ENCODE measurements at places on chromosomes 3 and 15.

DNA sequence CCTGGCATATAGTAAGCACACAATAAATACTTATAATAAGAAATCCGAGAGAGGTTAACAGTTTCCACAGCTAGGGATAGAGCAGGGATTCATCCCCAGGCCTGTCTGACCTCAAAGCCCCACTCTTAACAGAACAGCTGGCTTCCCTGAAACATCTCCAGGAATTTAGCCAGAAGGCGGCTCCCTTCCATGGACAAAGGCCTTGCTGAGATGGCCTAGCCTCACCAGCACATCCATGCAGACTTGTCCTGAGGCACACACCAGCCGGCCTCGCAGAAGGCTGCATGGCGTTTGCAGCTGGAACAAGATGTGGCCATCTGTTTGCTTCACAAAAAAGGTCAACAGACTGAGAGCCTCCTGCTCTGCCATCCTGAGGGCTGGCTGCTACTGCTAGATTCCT lies 245.4 kb downstream of the SLCO3A1 start:
- DNase-seq = no peak

GRCh38 chr15:40793216-40793989 lies 13.5 kb upstream of the ZFYVE19 start:
- peak; percentile 76 for DNase-seq

DNA sequence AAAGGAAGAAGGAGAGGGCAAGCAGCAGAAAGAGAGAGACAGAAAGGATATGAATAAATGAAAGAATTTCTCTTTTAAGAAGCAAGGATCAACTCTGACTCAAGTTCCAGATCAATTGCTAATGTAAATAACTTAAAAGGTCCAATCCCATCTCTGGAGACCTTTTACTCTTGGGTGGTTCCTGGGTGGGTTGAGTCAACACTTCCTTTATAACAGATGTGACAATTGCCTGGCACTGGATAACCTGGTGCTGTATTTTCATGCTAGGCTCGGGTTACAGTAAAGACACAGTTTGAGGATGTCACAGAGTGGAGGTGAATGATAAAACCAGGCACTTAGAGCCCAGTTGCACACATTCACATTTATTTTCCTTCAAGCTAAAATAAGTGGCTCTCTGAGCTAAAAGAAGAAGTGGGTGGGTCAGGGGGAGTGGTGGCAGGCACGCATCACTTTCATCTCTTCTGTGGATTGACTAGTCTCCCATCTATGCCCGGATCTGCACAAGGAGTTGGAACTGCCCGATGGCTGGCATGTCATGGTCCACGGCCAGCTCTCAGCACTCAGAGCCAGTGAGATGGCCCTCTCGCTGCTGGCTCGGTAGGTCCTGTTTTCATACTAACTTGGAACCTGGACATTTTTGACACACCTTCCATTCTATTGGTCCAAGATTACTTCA lies 465.8 kb downstream of the FOXP1 start:
- no peak for DNase-seq

- DNase-seq = no peak
These were observed 118.0 kb upstream of the SLC24A5 start for GRCh38 chr15:48002767-48003166.

- no peak for DNase-seq
These were observed 57.4 kb upstream of the TFRC start for GRCh38 chr3:196139281-196139680.

Measured in activated CD4-positive, alpha-beta T cell treated with anti-CD3 and anti-CD28 coated beads, Interleukin-10, Interleukin-2, amounts not matched to agents 100 ng/mL and 50 ng/mL, durations not matched to agents 16 hours and 8 hours (primary cell).